ENCODE measurements at places on chromosomes 1 and 21. TPM values are rescaled to one million over a fixed set of nuclear protein-coding genes. Genes with fewer than 3 reads are reported as not detected.

SRRM1 gene
- 24.5 TPM for total RNA-seq

DIO1 gene
- total RNA-seq: not detected

S100A2 gene
- total RNA-seq: 0.98 TPM

SLC30A10 gene
- not detected for total RNA-seq

FNDC5 gene
- under 0.01 TPM for total RNA-seq

WNT4 gene
- 0.76 TPM for total RNA-seq

RAP1GAP gene
- total RNA-seq: under 0.01 TPM

CHD5 gene
- under 0.01 TPM for total RNA-seq

SLC5A3 gene
- total RNA-seq: 21.4 TPM

CYP4Z1 gene
- not detected for total RNA-seq

FCAMR gene
- total RNA-seq: not detected

All from dermis lymphatic vessel endothelial cell (primary cell).